ENCODE measurements at places on chromosomes 5 and 9.

DNA sequence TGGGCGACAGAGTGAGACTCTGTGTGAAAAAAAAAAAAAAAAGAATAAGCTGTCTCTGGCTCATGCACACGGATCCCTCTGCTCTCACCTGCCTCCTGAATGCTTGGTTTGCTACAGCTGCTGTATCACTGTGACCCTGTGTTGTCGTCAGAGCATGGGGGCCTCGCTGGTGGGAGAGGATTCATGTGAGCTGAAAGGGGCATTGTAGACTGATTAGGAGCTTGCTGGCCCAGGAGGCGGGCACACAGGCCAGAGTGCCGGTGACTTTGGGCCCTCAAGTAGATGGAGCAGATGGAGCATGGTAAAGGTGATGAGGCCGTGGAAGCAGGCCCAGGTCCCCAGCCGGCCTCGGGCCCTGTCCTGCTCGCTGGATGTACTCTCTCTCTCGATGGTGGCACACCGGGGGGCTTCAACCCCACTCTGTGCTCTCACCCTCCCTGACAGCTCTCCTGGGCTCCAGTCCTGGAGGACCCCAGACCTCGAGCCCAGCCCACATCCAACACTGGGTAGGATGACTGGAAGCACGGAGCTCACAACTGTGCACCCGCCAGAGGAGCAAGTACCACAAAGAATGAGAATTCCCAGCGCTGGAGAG lies 7.1 kb downstream of the FLT4 start:
- DNase-seq: no peak

DNA sequence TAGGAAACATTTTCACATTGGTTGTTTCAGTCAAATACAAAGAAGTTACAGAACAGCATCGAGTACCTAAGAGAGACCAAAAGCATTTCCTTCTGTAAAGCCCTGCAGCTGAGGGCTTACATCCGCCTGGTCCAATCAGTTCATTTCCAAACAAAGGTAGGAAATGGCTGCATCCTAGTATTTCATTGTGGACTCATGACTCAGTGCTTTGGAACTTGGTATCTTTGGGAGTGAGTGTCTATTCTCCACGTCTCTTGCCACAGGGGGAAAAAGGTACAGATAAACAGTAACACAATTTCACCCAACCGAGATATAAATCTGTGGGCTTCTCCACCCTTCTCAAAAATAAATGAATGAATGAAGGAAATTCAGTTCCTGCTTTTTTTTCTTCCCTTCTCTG lies 75.4 kb downstream of the NFIB start:
- DNase-seq: no peak

DNA sequence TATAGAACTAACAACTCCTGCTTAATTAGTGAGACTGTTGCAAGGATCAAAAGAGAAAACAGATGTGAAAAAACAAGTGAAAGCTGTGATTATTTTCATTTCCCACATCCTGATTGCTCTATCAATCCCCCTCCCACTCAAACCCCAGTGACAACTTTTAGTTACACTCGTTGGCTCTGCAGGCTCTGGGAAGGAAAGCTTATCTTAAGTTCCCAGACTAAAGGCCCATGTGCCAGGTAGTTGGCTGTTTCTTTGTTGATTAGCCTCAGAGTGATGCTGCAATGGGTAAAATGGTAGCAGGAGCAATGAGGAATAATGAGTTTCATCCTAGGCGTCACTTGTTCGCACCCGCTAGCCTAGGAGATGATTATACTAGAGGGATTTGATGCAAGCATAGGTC lies 133.3 kb upstream of the IFNE start:
- DNase-seq: no peak

GRCh38 chr9:94490465-94490864 lies 64.4 kb upstream of the PCAT7 start:
- no peak for DNase-seq

GRCh38 chr9:21324047-21324446 lies 11.2 kb downstream of the KLHL9 start:
- no peak for DNase-seq

DNA sequence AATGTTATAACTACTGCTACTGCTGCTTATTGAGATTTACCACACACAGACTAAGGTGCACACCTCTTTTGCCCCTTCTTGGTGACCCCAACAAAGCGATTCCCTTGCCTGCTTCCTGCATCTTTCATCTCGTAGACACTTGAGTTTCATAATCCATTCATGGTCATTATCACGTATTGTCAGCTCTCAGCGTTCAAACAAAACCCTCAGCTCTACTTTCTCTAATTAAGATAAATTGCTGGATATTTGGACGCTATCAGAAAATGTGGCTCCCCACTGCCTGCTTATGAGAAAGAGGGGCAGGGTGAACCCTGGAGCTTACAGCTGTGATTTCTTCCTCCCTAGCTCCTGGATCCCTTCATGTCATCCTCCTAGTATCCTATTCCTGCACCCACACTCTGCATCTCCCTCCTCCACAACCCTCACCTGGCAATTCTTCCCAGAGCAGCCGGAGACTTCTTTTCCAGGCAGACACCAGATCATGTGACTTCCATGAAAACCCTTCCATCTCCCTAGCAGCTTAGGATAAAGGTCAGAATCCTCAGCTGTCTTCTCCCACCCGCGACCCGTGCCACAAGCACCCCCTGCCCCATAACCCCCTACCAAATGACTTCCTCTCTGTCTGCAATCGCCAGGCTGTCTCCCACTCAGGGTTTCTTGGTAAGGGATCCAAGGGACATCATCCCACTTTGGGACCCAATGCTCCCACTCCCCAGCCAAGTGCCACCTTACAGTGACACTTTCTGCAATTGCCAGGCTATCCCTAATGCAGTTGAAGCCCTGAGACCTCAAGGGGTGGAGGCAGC lies 146.5 kb downstream of the NSG2 start:
- no peak for DNase-seq

- DNase-seq: no peak
Observed at GRCh38 chr5:62569470-62569869, 9.1 kb upstream of the LRRC70 start.

DNA sequence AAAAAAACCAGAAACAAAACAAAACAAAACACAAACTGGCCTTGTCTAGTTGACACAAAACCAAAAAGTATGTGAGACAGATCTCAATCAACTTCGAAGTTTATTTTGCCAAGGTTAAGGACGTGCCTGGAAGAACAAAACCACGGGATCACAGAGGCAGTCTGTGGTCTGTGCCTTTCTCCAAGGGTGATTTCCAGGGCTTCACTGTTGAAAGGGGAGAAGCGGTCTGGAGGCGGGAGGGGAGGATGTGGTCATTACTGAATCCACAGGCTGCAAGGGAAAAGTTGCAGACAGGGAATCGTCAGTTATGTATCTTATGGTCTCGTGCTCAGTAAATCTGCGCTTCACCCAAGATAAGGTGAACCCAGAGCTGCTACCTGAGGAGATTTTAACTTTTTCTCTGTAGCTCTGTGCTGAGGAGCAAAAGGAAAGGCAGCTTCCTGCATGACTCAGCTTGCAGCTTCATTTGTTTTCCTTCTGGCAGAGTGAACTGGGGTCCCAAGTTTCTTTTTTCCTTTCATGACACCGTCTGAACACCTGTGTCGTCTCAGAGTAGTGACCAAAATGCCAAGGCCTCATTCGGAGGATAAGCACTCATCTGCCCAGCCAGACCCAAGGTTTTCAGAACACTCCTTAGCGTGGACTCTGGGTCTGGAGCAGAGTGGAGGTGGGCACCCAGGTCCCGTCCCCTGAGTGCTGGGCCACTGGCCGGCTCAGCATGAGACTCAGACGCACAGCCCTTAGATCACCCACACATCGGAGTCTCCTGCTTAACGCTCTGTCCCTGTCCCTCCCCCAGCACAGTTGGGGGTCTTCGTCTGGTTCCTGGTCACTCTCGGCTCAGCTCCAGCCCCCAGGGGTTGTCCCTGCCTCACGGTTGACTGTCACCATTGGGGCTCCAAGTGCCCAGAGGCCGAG lies 25.9 kb downstream of the ROPN1L start:
- DNase-seq: no peak

GRCh38 chr9:22379272-22379671 lies 67.4 kb upstream of the DMRTA1 start:
- DNase-seq: no peak

- DNase-seq: no peak
Observed at GRCh38 chr9:20962536-20963225, 68.8 kb downstream of the HACD4 start.

DNA sequence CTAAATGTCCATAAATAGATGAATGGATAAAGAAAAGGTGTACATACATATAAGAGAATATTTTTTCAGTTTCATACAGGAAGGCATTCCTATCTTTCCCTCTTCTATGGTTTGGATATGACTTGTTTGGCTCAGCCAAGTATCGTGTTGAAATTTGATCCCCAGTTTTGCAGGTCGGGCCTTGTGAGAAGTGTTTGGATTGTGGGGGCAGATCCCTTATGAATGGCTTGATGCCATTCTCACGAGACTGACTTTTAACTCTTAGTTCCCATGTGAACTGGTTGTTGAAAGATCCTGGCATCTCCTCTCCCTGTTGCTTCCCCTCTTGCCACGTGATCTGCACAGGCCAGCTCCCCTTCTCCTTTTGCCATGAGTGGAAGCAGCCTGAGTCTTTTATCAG lies 421.1 kb upstream of the FTMT start:
- DNase-seq: no peak

- no peak for DNase-seq
Observed at GRCh38 chr5:131262953-131263541, 806 bp upstream of the CDC42SE2 start.

DNA sequence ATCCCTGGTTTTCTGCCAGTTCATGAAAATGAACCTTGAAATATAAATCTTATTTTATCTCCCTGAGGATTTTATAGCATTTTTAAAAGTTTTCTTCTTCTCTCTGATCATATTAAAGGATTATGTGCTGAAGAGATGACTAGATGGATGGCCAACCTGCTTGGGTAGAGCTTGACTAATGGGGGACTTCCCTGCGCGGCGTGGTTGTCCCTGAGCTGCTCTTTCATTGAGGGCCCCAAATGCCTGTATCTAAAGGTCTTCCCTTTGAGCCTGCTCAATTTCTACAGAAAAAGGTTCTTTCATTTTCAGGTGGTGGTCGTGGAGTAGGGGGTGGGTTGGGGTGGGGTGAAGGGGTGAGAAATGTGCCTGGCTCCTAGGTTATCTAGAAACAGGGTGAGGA lies 20.5 kb upstream of the CDKN2AIPNL start:
- no peak for DNase-seq

DNA sequence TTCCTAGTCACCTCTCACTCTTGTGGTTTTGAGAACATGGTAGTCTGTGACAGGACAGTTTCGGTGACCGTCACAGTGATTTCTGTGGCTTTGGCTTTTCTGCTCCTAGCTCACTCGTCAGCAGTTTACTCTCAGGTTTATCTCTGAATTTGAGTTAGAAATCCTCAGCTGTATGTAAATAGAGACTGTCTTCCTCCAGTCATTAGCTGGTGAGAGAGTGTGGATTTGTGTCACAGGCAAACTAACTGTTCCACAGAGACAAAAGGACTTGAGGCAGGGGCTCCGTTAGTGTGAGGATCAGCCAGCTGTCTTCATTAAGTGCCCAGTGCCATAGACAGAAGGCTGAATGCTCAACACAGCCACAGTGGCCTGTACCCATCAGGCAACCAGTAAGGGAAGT lies 131.4 kb downstream of the CD180 start:
- no peak for DNase-seq

- DNase-seq: no peak
Observed at GRCh38 chr5:165201771-165202518, 1696.5 kb downstream of the MAT2B start.

GRCh38 chr5:135053278-135053677 lies 19.2 kb upstream of the PITX1 start:
- no peak for DNase-seq

- no peak for DNase-seq
Observed at GRCh38 chr9:99947395-99947794, 40.9 kb downstream of the STX17 start.

DNA sequence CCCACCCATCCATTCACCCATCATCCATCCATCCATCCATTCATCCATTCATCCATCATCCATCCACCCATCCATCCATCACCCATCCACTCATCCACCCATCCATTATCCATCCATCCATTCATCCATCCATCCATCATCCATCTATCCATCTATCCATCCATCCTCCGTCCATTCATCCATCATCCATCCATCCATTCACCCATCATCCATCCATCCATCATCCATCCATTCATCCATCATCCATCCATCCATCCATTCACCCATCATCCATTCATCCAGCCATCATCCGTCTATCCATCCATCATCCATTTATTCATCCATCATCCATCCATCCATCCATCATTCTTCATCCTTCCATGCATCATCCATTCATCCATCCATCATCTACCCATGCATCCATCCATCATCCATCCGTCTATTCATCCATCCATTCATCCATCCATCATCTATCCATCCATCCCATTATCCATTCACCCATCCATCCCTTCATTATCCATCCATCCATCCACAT lies 10.1 kb downstream of the ASS1 start:
- DNase-seq: no peak

DNA sequence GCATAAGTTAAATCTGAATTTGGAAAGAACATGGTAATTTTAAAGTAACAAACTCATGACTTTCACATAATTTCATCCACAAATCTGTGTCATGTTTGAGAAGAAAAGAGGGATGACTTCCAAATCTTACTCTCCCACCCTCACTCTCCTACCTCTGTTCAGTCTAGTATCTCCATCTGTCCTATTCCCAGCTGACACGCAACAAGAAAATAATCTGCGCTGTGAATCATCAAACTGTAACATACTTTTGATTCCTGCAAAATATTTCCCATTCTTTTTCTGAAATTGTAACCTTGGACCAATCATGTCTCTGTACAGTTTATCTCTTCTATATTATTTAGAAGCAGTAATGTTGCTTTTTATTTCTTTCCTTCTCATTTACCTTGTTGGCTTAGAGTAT lies 91.4 kb downstream of the SLC12A2 start:
- no peak for DNase-seq

DNA sequence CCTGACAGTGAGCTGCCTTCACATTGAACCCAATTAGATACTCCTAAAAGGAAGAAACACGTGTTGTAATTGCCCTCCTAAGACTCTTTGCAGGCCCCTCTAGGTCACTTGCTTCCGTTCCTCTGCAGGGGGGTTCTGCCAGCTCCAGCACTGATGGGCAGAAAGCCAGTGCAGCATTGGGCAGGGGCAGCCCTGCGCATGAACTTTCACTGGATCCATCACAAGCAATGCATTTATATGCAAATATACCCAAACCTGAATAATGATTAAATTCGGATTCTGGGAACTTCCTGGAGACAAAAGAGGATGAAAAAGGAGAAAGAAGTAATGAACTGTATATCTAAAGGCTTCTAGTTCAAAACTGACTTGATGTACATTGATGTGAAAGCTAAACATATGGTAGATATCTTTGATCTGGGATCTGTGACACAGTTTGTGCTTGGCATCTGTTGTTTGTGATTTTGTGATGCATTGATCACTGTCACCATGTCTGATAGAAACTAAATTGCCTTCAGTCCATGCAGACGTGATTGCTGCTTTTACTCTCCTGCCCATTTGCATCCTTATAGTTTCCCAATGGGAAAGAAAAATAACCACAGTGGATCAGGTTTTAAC lies 313.4 kb downstream of the DEPDC1B start:
- no peak for DNase-seq

- no peak for DNase-seq
Observed at GRCh38 chr5:124572971-124573370, 173.5 kb downstream of the ZNF608 start.

Measured in RWPE2 (cell line).